ENCODE measurements at places on chromosomes 6 and 20. TPM values are rescaled to one million over a fixed set of nuclear protein-coding genes. Genes with fewer than 3 reads are reported as not detected.

Gene BNIP5
- not detected for total RNA-seq

GRCh38 chr20:16437387-16437996 is 135.8 kb downstream of the KIF16B start:
- no peak for DNase-seq

GRCh38 chr6:39881851-39882530 is 52.3 kb downstream of the MOCS1 start:
- DNase-seq: no peak

DNA sequence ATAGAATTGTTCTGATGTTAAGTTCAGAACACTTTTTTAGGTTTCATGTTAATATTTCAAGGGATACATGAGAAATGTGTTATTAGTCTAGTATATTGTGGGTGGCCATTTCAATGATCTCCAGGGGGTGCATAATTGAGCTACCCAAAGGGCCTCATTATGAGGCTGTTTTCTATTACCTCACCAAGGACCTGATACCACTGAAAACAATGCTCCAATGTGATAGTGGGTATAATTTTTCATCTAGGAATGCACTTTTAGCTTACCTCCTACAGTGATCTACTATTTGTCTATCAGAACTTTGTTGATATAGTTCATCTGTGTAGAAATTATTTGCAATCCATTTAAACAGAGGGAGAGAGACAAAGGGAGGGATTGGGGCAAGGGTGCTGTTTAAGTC is 106.8 kb upstream of the HS3ST5 start:
- DNase-seq: no peak

DNA sequence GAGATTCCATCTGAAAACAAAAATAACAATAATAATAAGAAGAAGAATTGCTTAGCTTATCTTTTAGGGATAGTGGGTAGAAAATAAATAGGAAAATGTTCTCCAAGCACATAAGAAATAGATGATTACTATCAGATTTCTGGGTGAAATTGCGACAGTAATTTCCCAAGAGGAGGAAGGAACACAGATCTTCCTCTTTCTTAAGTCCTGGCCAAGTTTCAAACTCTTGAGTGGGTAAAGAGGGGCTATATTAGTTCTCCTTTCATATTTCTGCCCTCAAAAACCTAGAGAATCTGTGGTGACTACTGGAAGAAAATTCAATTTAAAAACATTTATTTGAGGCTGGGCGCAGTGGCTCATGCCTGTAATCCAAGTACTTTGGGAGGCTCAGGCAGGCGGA is 63.7 kb downstream of the PHACTR2 start:
- no peak for DNase-seq

- no peak for DNase-seq
These were observed 25.5 kb upstream of the WFDC2 start for GRCh38 chr20:45444050-45444449.
